DMS79 (cell line): ENCODE measurements at places on chromosomes 12 and 14.

DNA sequence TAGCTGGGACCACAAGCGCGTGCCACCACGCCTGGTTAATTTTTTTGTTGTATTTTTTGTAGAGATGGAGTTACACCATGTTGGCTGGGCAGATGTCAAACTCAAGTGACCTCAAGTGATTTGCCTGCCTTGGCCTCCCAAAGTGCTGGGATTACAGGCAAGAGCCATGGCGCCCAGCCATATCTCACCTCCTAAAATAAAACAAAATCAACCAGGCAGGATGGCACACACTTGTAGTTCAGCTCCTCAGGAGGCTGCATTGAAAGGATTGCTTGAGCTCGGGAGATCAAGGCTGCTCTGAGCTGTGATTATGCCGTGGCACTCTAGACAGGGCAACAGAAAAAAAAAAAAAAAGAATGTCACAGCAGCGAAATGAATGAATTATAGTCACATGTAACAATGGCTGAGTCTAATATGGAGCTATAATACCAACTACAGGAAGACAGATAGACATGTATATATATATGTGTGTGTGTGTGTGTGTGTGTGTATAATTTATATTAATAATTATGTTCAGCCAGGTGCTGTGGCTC lies 19.3 kb upstream of the TMEM120B start:
- DNase-seq: peak; percentile 30

DNA sequence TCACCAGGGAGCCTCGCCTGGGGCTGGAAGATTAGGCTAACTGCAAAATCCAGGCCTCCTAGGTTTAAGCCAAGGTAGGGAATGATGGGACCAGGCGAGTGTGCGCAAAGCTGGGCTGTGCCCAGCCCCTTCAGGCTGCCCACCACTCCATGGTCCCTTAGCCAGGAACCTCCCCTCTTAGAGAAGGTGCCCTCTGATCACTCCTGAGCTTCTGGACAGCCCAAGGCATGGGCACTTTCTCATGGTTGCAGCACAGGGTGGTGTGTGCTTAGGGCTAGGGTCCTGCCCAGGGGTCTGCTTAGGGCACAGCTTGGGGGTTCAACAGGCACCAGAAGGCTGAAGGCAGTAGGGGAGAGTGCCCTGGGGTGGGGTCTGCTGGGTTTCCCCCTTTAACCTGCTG lies 69.0 kb downstream of the PRIMA1 start:
- no peak for DNase-seq

DNA sequence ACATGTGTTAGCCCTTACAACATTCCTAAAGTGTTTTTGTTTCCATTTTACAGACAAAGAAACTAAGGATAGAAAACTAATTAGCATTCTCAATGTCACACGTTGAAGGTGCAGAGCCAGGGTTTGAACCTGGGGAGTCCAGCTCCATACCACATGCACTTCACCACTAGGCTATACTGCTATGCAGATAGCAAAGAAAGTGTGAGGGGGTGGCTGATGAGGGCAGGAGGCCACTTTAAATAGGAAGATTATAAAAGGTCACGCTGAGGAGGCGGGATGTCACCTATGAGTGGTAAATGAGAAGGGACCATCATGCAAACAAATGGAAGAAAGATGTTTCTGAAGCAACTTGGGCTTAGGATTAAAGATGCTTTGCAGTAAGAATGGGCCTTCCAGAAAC lies 213.9 kb downstream of the EGLN3 start:
- no peak for DNase-seq

GRCh38 chr14:23695664-23695999 lies 59.5 kb downstream of the DHRS2 start:
- DNase-seq: no peak

DNA sequence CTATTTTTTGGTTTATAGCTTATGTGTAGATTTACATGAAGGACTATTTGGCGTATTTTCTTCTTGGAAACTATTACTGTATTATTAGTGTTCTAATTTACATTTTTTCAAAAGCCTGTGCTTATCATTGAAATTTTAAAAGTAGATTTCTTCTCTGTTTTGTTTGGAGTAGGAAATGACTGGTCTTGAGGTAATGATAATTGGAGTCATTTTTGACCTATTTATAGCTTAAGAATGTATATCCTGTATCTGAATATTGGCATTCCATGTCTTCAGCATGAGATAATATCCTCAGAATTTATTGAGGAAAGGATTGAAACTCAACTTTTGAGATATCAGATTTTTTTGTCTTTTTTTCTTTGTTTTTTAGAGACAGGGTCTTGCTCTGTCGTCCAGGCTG lies 193.4 kb downstream of the ERC1 start:
- no peak for DNase-seq

- no peak for DNase-seq
These were observed 1.2 kb downstream of the KHNYN start for GRCh38 chr14:24430682-24431568.

DNA sequence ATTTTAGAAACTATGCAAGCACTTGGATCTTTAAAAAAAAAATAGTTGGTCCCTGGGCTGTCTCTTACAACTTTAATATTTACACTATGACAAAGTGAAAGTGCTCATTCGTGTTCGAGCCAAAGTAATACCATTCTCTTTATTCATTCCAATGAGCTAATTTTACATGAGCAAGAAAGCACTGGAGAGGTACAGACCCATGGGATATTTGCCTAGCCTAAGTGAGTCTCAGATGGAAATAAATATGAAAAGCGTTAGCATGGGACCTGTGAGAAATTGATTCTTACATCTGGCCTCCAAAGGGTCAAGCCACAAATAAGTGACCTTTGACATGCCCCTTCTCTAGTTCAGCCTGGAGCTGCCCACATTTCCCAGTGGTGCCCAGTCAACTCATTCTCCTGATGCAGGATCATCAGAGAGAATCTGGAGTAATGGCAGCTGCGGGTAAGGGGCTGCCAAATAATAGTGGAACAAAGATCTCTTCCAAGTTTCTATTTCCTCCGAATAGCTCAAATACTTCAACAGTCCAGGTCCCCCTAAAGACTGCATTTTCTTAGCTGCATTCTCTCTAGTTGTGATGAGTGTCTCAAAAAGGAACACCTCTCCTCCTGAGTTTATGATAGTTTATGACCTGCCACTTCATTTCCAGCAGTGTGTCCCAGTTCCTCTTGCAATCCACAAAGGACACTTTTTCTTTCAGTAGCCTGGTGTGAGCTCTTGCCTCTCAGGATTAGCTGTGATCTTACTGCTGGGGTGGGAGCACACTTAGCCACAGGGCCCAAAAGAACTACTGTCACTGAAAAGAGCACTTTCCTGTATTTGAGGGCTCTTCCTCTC lies 208.2 kb downstream of the DAD1 start:
- DNase-seq: no peak

- DNase-seq: no peak
These were observed 470.9 kb upstream of the STXBP6 start for GRCh38 chr14:25520821-25521220.

DNA sequence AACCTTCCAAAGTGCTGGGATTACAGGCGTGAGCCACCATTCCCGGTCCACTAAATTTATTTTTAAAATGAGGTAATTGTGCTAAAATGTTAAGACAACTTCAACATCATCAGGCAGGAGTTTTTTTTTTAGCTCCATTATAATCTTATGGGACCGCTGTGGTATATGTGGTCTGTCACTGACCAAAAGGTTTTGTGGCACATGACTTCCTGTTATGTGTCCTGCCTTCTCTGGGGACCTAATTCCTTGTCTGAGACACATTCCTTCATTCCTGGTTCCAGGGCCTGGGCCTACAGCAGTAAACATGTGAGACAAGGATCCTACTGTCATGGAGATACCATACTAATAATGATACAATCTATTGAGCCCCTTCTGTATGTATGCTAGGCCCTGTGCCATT lies 4.9 kb downstream of the TEX52 start:
- DNase-seq: no peak

DNA sequence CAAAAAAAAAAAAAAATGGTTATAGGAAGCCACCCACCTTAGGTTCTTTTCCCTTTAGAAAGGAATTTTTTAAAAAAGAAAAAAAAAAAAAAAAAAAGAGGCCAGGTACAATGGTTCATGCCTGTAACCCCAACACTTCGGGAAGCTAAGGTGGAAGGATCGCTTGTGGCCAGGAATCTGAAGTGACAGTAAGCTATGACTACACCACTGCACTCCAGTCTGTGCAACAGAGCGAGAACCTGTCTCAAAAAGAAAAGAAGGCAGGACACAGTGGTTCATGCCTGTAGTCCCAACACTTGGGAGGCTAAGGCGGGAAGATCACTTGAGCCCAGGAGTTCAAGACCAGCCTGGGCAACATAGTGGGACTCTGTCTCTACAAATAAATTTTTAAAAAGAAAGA lies 36.0 kb downstream of the SPTLC2 start:
- no peak for DNase-seq

DNA sequence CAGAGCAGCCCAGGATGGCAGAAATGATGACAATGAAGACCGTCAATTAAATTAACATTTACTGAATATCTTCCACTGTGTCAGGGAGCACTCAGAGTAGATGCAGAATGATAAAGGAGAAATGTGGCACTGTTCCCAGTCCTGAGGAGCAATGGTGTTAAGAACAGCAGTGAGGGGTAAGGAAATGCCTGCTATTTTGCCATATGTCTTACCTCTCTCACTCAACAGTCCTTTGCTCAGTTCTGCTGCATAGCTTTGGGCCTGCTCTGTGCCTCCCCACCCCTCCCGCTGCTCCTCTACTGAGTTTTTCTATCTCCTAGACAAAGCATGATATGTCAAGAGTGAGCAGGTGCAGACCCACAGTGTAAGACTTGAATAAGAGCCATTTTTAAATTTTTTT lies 318.8 kb downstream of the NAV3 start:
- DNase-seq: peak; percentile 64

- peak; percentile 7 for DNase-seq
These were observed 717 bp downstream of the PPHLN1 start for GRCh38 chr12:42326541-42327226.

DNA sequence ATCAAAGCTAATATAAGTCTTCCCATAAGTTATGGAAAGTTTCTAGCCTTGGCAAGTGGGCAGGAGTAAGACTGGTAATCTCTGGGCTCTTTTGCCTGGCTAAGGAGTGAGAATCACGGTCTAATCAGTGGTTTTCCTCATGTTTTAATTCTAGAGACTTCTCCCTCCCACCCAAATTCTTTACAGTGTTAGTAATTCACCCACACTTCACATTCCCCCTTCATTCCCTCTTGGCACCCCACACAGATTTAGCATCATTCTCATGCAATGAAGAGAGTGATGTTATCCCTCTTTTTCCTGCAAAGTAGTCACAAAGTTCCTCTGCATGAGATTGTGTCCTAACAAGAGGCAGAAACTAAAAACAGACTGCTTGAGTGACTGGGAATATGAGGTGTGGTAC lies 28.6 kb upstream of the CACNA2D4 start:
- DNase-seq: no peak

- DNase-seq: no peak
These were observed 219.2 kb downstream of the CACNA1C start for GRCh38 chr12:2271961-2272360.

GRCh38 chr14:22203036-22203435 lies 386.0 kb downstream of the DAD1 start:
- DNase-seq: no peak

GRCh38 chr12:49230176-49230804 lies 34.6 kb upstream of the TUBA1C start:
- peak; percentile 52 for DNase-seq

DNA sequence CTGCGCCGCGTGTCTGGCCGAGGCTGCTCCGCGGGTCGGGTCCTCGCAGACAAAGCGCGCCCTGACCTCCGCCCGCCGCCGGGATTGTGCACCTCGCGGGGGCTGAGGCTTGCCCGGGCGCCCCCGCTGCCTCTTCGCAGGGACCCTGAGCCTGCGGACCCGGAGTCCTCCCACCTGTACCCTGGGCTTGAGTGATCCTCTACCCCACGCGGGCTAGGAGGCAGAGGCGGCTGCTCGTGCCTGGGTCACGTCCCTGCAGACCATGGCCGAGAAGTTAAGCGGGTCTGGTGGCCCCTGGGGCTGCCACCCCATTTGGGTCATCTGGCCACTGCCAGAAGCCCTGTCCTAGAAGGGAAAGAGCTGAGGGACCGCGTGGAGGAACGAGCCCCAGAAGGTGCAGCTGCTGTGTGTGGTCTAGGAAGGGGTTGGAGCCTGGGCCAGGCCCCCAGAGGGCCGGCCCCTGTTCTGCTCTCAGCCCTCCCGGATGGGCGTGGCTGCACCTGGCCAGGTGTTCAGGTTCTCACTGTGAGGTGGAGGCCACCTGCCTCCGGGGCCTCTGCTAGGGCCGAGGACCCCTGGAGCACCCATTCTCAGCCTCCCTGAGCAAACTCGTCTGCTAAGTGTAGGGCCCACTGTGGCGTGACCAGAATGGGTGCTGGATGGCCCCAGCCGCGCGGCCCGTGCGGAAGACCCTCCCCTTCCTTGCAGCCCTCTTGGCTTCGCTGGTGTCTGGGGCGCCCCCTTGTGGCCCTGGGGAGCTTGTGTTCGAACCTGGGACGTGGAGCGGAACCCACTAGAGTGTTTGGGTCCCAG lies 49.6 kb downstream of the LRCOL1 start:
- DNase-seq: peak; percentile 72

GRCh38 chr14:101347893-101348777 lies 213.2 kb upstream of the DIO3 start:
- DNase-seq: no peak

DNA sequence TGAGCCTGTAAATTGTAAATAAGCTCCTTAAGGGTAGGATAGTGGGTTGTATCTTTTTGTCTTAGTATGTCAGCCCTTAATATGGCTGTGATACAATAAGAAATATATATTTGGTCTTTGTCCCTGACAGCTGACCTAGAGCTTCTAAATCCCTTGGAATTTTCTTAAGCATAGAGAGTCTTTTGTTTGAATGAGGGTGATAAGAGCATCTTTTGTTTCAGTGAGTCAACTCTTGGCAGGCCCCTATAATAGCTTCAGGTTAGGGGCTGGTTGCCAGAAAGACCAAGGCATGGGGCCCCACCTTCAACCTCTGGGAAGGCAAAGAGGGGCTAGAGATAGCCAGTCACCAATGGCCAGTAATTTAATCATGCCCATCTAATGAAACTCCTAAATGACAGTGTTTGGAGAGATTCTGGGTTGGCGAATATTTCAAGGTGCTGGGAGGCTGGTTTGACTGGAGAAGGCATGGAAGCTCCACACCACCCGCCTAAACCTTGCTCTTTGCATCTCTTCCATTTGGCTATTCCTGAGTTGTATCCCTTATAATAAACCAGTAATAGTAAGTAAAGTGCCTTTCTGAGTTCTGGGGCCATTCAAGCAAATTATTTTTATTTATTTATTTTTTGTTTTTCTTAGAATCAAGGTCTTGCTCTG lies 10.5 kb downstream of the PALS1 start:
- DNase-seq: no peak
